A549 treated with ZK216348 at 1 μM for 4 hours (cell line): ENCODE measurements at places on chromosomes 1 and 21. TPM values are rescaled to one million over a fixed set of nuclear protein-coding genes. Genes with fewer than 3 reads are reported as not detected.

SLC44A3 gene
- total RNA-seq: 1.3 to 2.5 TPM (median 1.6 TPM) in 5 replicates

EVI5 gene
- 5.2 to 8.7 TPM (median 7.4 TPM) in 5 replicates for total RNA-seq

ANXA9 gene
- total RNA-seq: 0.87 to 1.3 TPM (median 1.1 TPM) in 5 replicates

FAM43B gene
- total RNA-seq: 2.3 to 6.5 TPM (median 4.9 TPM) in 5 replicates

CRP gene
- total RNA-seq: not detected in 5 replicates

C21orf58 gene
- total RNA-seq: 3.0 to 5.3 TPM (median 4.6 TPM) in 5 replicates

SYT11 gene
- total RNA-seq: 0.93 to 1.3 TPM (median 1.2 TPM) in 5 replicates

CD5L gene
- not detected in 5 replicates for total RNA-seq

RUNX1 gene
- 6.5 to 11.3 TPM (median 8.6 TPM) in 5 replicates for total RNA-seq

ACTN2 gene
- not detected in 5 replicates for total RNA-seq

SPATA17 gene
- total RNA-seq: 2.0 to 4.2 TPM (median 2.6 TPM) in 5 replicates

PGBD2 gene
- total RNA-seq: 3.7 to 4.2 TPM (median 3.9 TPM) in 5 replicates

TEX35 gene
- 0.19 TPM in 1 of 5 replicates, not detected in the others for total RNA-seq

CRYAA gene
- total RNA-seq: not detected in 5 replicates

NEK2 gene
- 41.4 to 47.4 TPM (median 43.7 TPM) in 5 replicates for total RNA-seq

IL10 gene
- not detected in 5 replicates for total RNA-seq

NTMT2 gene
- not detected in 5 replicates for total RNA-seq

DPT gene
- not detected in 5 replicates for total RNA-seq

C1orf116 gene
- total RNA-seq: 3.6 to 7.4 TPM (median 5.8 TPM) in 5 replicates

BATF3 gene
- total RNA-seq: 23.1 to 38.2 TPM (median 34.8 TPM) in 5 replicates

CELA2A gene
- total RNA-seq: not detected in 5 replicates

RIPK4 gene
- total RNA-seq: 12.3 to 19.8 TPM (median 17.7 TPM) in 5 replicates

ATPAF1 gene
- 31.3 to 43.0 TPM (median 31.9 TPM) in 5 replicates for total RNA-seq

MRPL37 gene
- total RNA-seq: 76.4 to 94.5 TPM (median 93.6 TPM) in 5 replicates

CASQ2 gene
- total RNA-seq: not detected in 5 replicates

TPTE gene
- total RNA-seq: not detected in 5 replicates
